ENCODE measurements at places on chromosomes 12 and 14.

DNA sequence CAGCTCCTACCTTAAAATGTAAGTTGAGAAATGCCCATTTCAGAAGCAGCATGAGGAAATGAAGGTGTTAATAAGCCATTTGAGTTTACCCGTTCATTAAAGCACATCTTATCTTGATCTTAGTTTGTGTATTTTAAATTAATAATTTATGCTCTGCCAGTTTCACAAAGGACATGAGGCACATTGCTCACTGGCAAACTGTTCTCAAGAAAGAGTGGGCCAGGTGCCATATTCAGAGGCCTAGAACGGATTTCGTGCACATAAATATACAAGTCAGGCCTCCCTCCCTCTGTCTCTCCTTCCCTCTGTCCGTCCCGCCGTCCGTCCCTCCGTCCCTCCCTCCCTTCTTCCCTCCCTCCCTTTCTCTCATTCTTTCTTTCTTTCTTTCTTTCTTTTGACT, 29.5 kb downstream of the CPM start:
- DNase-seq: no peak

DNA sequence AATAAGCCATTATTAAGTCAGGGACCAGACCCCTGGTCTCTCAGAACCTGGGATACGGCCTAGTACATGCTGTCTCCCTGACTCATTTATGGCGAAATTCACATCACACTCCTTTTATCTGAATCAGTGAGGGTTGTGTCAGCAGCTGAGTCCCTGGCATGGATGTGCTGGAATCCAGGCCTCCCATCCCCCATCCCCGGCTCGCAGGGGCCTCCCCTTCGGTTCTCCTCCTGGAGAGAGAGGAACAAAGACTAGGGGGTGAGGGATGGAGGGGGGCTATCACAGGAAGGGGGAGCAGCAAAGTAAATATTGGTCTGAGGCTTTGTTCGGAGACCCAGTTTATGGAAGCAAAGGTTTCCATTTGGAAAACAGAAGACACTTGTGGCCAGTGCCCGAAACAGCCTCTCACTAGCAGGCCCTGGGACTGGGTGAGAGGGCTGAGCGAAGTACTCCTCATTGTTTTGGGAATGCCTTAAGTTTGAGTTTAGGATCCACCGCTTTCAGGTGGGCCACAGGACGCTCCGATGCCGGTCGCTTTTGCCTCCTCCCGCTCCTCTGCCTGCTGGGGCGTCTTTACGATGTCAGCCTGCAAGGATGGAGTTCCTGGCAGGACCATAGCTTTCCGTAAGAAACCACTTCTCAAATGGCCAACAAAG, 145.0 kb downstream of the PRKCH start:
- no peak for DNase-seq

GRCh38 chr14:100762901-100763300, 36.2 kb downstream of the DLK1 start:
- DNase-seq: no peak

DNA sequence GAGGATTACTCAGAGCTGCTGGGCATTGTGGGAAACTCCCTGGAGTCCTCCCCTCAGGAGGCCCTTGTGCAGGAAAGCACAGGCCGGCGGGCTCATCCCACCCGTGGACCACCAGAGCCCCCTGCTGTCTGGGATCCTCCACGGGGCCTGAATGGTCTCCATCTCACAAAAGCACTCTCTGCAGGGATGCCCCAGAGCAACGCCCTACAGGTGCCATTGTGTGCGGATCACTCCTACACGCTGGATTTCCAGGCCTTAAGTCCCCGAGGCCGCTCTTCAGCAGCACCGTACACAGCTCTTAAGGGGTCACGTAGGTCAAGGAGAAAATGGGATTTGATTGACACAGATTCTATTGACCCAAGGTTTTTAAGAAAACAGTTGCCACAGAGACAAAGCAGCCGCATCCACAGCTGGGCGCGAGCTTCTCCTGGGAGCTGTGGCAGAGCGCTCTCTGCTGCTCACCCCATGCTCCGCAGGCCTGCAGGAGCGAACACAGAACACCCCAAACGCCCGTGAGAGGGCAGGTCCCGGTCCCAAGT, 36.7 kb upstream of the RIMBP2 start:
- no peak for DNase-seq

- DNase-seq: no peak
Observed at GRCh38 chr12:49838973-49839633, 3.8 kb downstream of the BCDIN3D start.

GRCh38 chr14:27557445-27557844, 959.6 kb upstream of the NOVA1 start:
- no peak for DNase-seq

DNA sequence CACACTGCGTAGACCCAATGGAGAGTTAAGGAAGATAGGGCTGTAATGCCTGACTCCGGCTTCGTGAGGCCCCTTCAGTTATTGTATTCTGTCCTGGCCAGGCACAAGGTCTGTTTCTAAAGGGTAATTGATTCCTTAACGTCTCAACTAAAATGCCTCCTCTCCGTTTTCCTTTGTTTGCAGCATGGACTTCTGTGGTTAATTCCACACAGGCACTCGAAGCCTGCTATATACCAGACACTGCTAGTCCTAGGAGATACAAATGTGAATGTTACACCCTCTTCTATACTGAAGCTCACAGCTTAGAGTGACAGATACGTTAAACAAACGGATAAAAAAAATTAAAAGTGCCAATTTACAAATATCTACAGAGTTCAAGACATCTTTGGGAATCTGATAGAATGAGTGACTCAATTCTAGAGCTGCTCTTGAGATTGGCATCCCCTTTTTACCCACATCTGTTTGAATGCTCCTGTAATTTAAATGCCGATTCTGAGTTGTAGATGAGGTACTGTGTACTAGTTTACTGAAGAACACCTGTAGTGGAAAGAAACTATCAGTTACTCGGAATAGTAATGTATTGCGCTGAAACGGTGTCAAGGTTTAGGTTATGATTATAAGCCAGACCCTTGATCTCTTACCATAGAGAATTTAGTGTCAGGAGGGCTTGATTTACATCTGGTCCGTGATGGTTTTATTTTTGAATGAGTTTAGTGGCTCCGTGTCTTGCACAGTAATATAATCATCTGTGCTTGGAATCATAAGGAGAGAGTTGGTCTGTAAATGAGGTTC, 784 bp downstream of the PSMA6 start:
- no peak for DNase-seq

DNA sequence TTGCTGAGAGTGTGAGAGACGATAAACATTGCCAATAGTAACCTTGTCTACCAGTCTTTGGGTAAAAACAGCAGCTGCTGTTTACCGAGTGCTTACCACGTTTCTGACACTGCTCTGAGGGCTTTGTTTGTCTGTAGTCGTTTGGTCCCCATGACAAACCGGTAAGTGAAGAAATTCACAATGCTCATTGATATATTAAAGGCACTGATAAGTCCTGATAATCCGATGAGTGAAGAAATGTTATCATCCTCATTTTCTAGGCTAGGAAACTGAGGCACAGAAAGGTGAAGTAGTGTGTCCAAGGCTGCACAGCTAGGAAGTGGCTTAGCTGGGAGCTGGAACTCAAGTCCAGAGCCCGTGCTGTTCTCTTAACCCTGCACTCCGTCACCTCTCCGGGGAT, 138.6 kb downstream of the SCARB1 start:
- DNase-seq: no peak

- no peak for DNase-seq
Observed at GRCh38 chr12:117061555-117062079, 37.6 kb downstream of the TESC start.

DNA sequence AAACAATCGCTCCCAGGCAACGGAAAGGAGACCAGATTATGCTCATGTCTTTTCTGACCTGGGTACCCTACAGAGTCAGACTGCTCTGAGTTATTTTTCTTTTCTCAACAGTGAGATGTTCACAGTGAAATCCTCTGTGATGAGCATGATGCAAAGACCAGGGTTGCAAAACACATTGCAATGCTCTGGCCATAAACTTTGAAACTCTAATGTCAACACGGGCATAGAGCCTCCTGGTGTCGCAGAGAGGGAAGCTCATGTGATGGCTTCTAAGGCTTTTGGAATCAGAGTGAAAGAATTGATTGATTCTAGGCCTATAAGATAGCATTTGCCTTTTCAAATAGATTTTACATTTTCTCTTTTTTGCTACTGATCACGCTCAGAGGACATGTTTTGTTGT, 193.4 kb downstream of the RASSF9 start:
- DNase-seq: no peak

- no peak for DNase-seq
Observed at GRCh38 chr12:81863406-81863805, 104.3 kb upstream of the PPFIA2 start.

DNA sequence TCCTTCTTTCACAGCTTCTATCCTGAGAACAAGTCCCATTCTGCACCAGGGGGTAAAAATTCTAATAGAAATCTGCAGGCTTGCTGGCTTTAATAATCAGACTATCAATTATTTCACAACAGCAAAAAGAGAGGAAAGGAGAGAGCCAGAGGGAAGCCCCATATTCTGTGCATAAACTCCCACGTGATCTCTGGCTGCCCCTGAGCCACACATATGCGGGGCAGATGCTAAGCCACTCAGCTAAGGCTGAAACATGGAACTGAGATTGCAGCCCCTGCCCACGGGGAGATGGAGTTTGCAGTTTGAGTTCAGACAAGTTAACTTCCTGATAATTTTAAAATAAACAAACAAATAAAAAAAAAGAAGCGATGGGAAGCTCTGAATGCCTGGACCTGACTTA, 254.4 kb upstream of the CCDC196 start:
- DNase-seq: no peak

DNA sequence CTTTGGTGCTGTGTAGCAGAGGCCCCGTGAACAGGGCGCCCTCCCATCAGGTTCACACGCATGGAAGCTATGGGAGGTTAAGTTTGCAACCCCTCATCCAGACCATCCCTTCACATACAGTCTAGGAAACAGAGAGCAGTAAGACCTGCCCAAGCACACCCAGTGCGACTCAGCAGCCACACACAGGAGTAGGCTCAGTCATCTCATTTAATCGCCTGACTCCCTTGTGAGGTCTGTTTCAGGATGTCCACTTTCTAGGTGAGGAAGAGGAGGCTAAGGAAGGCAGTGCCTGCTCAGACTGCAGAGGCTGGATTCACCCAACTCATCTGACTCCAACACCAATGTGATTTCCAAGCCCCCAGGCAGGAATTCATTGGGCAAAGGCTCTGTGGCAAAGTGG, 11.9 kb downstream of the BDKRB1 start:
- DNase-seq: no peak

DNA sequence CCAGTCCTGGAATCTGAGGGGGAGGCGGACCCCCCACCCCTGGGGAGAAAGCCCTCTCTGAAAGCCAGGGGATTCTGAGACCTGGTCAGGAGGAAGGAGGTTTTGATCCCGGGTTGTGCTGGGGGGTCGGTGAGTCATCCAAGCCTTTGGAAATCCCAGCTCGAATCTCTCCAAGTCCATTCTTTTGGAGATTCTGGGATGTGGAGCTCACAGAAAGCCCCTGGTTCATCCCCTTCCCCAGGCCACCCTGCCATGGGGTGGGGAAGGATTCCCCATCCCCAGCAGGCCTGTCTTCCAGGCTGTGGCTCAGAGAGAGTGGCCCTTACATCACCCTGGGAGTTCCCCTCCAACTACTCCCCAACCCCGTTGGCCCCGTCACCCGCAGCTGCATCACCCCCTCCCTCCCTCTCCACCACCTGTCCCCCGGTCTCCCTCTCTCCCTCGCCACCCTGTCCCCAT, 14.3 kb downstream of the EXOC3L4 start:
- DNase-seq: no peak

GRCh38 chr14:92718664-92719063, 29.8 kb downstream of the LGMN start:
- no peak for DNase-seq

- DNase-seq: no peak
Observed at GRCh38 chr12:40688085-40688725, 4.0 kb upstream of the CNTN1 start.

DNA sequence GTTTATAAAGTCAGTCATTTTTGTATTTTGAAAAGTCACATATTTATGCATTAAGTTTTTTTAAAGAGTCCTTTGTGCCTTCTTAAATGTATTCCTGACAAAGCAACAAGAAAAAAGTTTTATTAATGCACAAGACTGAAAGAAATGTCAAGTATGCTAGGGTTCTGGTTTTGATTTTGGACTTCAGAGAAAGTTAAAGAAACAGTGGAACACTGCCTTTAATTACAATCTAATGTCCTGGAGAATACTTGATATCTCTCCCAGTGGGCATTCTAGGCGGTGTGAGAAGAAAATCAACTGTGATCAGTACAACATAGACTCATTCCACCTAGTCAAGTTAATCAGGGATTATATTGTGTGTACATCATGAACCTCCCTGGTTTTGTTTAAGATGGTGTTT, 49.9 kb downstream of the PRICKLE1 start:
- no peak for DNase-seq

DNA sequence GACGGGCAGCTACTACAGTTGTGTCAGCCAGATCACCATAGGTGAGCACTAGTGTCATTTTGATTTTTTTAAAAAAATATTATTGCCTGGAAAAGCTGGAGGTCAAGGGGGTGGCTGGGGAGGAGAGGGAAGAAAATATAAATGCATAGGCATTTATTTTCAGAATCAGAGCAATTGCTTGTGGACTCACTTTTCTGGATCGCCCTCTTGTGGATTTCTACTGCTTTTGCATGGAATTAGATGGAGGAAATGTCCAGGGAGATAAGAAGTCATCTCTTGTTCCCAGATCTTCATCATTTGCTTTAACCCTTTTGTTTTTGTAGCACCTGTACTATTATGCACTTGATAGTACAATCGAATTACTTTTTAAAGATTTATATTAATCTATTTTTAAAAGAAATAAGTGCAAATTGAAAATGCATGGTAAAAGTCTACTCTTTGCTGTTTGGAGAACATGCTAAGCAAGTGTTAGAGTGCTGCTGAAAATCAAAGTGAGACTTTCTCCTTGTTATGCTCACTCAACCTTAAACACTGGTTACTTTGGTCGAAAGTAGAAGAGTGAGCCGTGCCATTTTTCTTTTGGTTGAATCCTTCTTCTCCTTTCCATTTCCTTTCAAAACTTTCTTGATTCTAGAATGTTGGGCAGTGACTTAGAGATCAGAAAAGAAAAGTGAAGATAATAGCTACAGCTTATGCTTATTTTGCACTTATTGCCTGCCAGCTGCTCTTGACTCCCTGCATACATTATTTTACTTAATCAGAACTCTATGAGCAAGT, 60.6 kb upstream of the ANO4 start:
- DNase-seq: no peak

DNA sequence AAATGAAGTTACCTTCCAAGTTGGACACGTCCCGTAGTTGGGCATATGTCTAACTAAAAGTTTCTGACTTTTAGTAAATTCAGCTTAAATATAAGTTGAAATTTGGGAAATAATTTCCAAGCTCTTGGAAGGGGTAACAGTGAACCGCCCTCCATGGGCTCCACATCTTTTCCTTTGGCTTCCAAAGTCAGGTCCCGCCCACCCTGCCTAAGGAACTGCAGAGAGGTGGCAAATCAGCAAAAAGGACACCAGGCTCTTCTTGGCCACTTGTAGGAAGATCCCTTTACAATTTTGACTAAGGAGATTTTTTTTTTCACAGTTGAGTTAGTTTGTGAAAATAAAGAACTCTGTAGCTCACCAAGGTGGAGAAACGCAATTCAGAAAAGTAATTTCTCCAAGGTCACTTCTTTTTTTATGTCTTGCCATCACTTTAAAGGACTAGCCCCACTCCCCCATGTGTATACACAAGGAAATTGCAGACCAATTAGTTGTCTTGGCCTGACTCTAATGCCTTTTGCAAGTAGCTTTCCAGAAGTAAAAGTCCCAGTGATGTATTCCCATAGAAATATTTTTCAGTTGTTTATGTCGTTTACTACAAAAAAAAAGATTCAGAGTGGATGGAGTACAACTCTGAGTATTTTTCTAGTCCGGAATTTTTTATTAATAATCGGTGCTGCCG, 181.2 kb downstream of the PELI2 start:
- no peak for DNase-seq
